ENCODE measurements at places on chromosomes 6 and 20. TPM values are rescaled to one million over a fixed set of nuclear protein-coding genes. Genes with fewer than 3 reads are reported as not detected.
A peak's percentile ranks its signal among the peaks of the same experiment; 100 is the strongest.

DNA sequence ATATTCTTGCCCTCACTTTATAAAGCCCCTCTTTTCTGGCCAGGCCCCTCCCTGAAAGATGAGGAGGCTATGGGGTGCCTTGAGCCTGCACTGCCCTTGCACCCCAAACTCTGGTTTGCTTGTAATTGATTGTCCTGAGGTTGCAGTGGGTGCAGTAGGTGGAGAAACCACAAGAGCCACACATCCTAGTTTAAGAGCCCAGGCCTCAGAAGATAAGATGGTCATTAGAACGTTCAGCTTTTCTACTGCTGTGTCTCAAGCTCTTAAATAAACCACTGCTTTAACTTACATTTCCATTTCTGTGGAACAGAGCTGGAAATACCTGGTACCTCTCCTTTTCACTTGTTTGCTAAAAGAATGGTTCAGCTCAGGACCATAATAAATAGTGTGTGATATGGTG is 9.0 kb downstream of the MRAP2 start:
- H3K36me3 ChIP-seq: no peaks in the 10 kb centered on the region
- no peaks in the 10 kb centered on the region for H3K27me3 ChIP-seq
- DNase-seq: no peak
- H3K4me1 ChIP-seq: no peaks in the 10 kb centered on the region

Gene SGK2
- total RNA-seq: not detected

Gene CGAS
- 54.3 TPM for total RNA-seq

Gene CLPSL2
- total RNA-seq: not detected

DNA sequence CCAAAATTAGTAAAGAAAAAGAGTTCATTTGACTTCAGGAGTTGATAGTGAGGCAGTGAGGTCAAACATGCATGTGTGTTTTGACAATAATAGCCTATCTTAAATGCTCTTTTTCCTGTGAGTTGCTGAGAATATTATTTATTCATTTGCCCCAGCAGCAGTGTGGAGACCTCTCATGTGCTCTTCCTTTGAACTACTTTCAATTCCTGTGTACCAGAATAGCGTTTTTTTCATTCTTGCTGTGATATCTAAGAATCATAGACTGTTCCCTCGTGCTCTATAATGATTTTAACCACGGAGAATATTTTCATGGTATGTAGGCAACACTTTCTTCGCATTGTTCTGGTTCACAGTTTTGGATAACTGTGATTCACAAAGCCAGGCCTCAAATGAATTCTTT is 5.2 kb downstream of the CDYL start:
- no peak for DNase-seq
- peaks cover 42% of the 10 kb centered on the region for H3K4me1 ChIP-seq
- no peak overlapping the region for H3K4me3 ChIP-seq

DNA sequence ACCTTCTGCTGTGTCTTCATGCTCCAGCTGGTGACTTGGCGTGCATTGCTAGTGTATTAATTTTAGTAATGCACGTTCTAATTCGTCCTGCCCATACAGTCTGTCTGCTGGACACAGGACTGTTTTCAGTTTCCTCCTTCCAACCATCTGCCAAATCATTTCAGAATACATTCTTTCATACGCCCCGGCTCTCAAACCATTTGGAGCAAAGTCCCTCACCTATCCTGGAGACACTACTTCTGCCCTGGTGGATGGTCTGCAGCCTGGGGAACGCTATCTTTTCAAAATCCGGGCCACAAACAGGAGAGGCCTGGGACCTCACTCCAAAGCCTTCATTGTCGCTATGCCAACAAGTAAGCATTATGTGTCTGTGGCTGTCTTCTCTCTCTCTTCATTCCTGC is 60.5 kb downstream of the FNDC1 start:
- peaks cover 51% of the 10 kb centered on the region for H3K27me3 ChIP-seq
- no peak overlapping the region for H3K27ac ChIP-seq
- no peak overlapping the region for H3K4me3 ChIP-seq
- H3K4me1 ChIP-seq: no peaks in the 10 kb centered on the region

GRCh38 chr6:36912586-36912985 is 26.8 kb downstream of the C6orf89 start:
- H3K4me1 ChIP-seq: peaks cover 61% of the 10 kb centered on the region
- H3K27ac ChIP-seq: peak overlapping the region; percentile 89
- peak overlapping the region; percentile 66 for H3K4me3 ChIP-seq
- H3K36me3 ChIP-seq: peaks cover 44% of the 10 kb centered on the region
- no peaks in the 10 kb centered on the region for H3K27me3 ChIP-seq
- DNase-seq: peak; percentile 88

Gene GJA10
- 1.3 TPM for total RNA-seq

DNA sequence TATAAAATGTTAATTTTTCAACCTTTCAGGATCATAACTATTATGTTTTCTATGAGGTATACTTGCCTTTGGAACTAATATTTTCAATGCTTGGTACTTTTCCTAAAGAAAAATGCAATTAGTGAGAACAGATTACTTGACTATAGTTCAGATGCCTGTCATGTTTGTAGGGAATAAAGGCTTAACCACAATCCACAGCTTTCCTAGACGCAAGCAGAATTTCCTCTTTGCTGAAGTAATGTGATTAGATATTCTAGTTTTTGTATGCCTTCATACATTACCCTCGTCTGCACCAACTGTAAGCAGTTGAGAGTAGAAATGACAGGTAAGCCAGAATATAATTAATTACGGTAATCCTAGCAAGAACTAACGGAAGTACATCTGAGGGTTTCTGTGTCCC is 581.4 kb upstream of the MMS22L start:
- H3K4me3 ChIP-seq: no peak overlapping the region
- no peaks in the 10 kb centered on the region for H3K36me3 ChIP-seq
- H3K27ac ChIP-seq: no peak overlapping the region
- no peak for DNase-seq
- no peaks in the 10 kb centered on the region for H3K4me1 ChIP-seq

GRCh38 chr6:125129354-125129753 is 24.2 kb upstream of the TPD52L1 start:
- no peak overlapping the region for H3K27ac ChIP-seq
- H3K4me3 ChIP-seq: no peak overlapping the region
- no peaks in the 10 kb centered on the region for H3K36me3 ChIP-seq
- DNase-seq: no peak

GRCh38 chr6:36844232-36845170 is 5.3 kb upstream of the CPNE5 start:
- DNase-seq: no peak
- no peaks in the 10 kb centered on the region for H3K36me3 ChIP-seq
- H3K27ac ChIP-seq: no peak overlapping the region
- peaks cover 9% of the 10 kb centered on the region for H3K4me1 ChIP-seq
- no peak overlapping the region for H3K4me3 ChIP-seq
- peaks cover 14% of the 10 kb centered on the region for H3K27me3 ChIP-seq

DNA sequence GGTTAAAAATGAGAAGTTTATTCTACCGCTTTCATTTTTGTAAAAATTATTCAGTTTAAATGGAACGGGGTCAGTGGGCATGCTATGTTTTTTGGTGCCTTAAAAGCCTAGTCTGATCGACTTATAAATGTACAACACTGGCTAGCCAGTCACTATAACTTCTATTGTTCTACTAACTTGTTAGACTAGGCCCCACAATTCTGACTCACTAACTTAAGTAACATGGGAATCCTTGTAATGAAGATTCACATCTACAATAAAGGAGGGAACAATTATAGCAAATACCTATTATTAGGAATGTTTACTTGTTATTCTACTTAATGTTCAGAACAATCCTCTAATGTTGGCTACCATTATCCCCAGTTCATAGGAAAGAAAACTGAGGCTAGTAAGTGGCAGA is 28.5 kb downstream of the REPS1 start:
- no peak overlapping the region for H3K4me3 ChIP-seq
- DNase-seq: no peak
- peaks cover 28% of the 10 kb centered on the region for H3K4me1 ChIP-seq

GRCh38 chr6:126784161-126784790 is 334.2 kb upstream of the RSPO3 start:
- H3K27me3 ChIP-seq: no peaks in the 10 kb centered on the region
- H3K4me1 ChIP-seq: no peaks in the 10 kb centered on the region
- H3K36me3 ChIP-seq: no peaks in the 10 kb centered on the region
- no peak overlapping the region for H3K4me3 ChIP-seq
- no peak for DNase-seq

Gene DBNDD2
- total RNA-seq: 9.7 TPM

Gene SPDEF
- total RNA-seq: 0.12 TPM

Gene APOM
- 1.9 TPM for total RNA-seq

GRCh38 chr6:25942561-25943147 is 12.2 kb upstream of the SLC17A2 start:
- H3K4me3 ChIP-seq: no peak overlapping the region
- peaks cover 22% of the 10 kb centered on the region for H3K4me1 ChIP-seq
- H3K27me3 ChIP-seq: no peaks in the 10 kb centered on the region

GRCh38 chr20:44618318-44618731 is 33.2 kb downstream of the ADA start:
- no peak for DNase-seq
- no peaks in the 10 kb centered on the region for H3K27me3 ChIP-seq
- peak overlapping the region; percentile 47 for H3K27ac ChIP-seq

Gene HNF4A
- total RNA-seq: not detected

Gene TNFRSF6B
- total RNA-seq: not detected

Gene HUS1B
- 1.2 TPM for total RNA-seq

DNA sequence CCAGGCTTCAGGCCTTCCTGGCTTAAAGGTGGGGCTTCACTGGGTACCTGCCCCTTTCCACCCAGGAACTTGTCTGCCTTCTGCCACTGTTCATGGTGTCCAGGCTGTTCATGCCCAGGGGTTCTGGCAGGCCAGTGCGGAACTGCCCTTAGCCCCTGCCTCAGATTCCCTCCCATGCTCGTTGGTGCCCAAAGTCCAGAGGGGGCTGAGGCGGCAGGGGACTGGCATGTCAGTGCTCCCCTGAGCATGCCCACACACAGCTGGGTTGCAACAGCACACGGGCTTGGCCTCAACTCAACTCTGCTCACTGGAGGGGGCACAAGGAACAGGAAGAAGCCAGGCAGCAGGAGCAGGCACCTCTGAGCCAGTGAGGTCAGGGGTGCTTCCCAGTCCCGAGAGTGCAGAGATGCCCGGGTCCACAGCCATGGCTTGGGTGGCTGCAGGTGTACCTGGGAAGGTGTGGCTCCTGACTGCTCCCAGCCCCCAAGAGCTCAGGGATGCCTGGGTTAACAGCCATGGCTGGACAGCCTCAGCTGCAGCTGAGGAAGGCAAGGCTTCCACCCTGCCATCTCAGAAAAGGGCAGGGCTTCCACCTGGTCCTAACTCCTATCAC is 845.9 kb downstream of the EYS start:
- no peaks in the 10 kb centered on the region for H3K36me3 ChIP-seq
- no peaks in the 10 kb centered on the region for H3K27me3 ChIP-seq
- no peak overlapping the region for H3K4me3 ChIP-seq
- H3K4me1 ChIP-seq: no peaks in the 10 kb centered on the region

DNA sequence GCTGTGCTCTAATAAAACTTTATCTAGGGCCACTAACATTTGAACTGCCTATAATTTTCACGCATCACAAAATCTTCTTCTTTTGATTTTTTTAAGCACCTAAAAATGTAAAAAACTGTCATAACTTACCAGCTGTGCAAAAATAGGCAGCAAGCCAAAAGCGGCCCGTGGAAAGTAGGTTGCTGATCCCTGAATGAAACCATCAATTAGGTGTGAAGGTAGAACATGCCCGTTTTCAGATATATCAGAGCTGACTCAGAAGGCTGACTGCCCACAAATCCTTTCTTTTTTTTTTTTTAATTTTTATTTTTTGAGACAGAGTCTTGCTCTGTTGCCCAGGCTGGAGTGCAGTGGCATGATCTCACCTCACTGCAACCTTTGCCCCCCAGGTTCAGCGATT is 4.9 kb upstream of the IPCEF1 start:
- no peak for DNase-seq
- no peak overlapping the region for H3K4me3 ChIP-seq
- H3K27me3 ChIP-seq: peaks cover 29% of the 10 kb centered on the region
- H3K4me1 ChIP-seq: peaks cover 2% of the 10 kb centered on the region
- peaks cover 1% of the 10 kb centered on the region for H3K36me3 ChIP-seq
- no peak overlapping the region for H3K27ac ChIP-seq

DNA sequence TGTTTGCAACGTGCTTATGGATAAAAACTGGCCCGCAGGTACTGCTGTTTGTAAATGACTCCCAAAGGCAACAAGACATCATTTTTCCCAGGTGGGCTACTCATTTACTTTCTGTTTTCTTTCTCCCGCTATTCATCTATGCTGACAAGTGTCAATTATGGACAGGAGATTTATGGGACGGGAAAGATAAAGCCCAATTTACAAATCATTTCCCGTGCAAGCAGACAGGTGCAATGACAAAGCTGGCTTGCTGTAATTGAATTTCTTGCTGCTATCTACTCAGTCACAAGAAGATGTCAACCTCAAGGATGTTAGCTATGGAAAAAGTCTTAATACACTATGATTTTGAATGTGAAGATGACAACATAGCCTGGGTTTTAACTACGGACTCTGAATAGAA is 125.5 kb downstream of the EPHA7 start:
- no peaks in the 10 kb centered on the region for H3K27me3 ChIP-seq
- no peak for DNase-seq
- H3K4me3 ChIP-seq: no peak overlapping the region
- H3K36me3 ChIP-seq: no peaks in the 10 kb centered on the region
- no peaks in the 10 kb centered on the region for H3K4me1 ChIP-seq

Gene KCNK17
- total RNA-seq: not detected

Measured in activated CD8-positive, alpha-beta memory T cell treated with anti-CD3 and anti-CD28 coated beads, Interleukin-2, amount 10 ng/mL, durations not matched to agents 7 days and 5 days (primary cell).